ENCODE measurements at places on chromosomes 1 and 21. TPM values are rescaled to one million over a fixed set of nuclear protein-coding genes. Genes with fewer than 3 reads are reported as not detected.

Gene TMEM81
- polyA plus RNA-seq = 2.6 TPM

Gene KRTAP22-2
- not detected for polyA plus RNA-seq

Gene CFHR3
- polyA plus RNA-seq = 1.6 TPM

Gene UBE2U
- polyA plus RNA-seq = not detected

Gene LHX8
- polyA plus RNA-seq = 0.11 TPM

Gene BEND5
- 9.4 TPM for polyA plus RNA-seq

Gene LAX1
- 0.24 TPM for polyA plus RNA-seq

Gene LCE3E
- polyA plus RNA-seq = not detected

Gene JAM2
- 53.3 TPM for polyA plus RNA-seq

Gene GRHL3
- polyA plus RNA-seq = 8.4 TPM

Gene ST6GALNAC5
- polyA plus RNA-seq = 2.7 TPM

Gene DEPDC1
- 5.9 TPM for polyA plus RNA-seq

Gene FCRLA
- 0.50 TPM for polyA plus RNA-seq

Gene VASH2
- 46.3 TPM for polyA plus RNA-seq

Gene ADAMTS4
- 11.9 TPM for polyA plus RNA-seq

Gene TCHH
- not detected for polyA plus RNA-seq

Gene RBM11
- polyA plus RNA-seq = not detected

Gene KPRP
- not detected for polyA plus RNA-seq

Gene PTGER3
- 3.2 TPM for polyA plus RNA-seq

Gene COPA
- 142 TPM for polyA plus RNA-seq

Gene SLC6A17
- polyA plus RNA-seq = 0.31 TPM

Gene RAB25
- 0.39 TPM for polyA plus RNA-seq

Gene FTCD
- 0.35 TPM for polyA plus RNA-seq

Gene FAM72B
- 2.2 TPM for polyA plus RNA-seq

Gene PGLYRP3
- not detected for polyA plus RNA-seq

Gene MYBPHL
- polyA plus RNA-seq = 1.9 TPM

Gene TRABD2B
- polyA plus RNA-seq = 5.3 TPM

Gene PPM1J
- 2.5 TPM for polyA plus RNA-seq

Gene REN
- polyA plus RNA-seq = 0.20 TPM

All from muscle of back (tissue), 13 donors.